ENCODE measurements at places on chromosomes 16 and 17.

DNA sequence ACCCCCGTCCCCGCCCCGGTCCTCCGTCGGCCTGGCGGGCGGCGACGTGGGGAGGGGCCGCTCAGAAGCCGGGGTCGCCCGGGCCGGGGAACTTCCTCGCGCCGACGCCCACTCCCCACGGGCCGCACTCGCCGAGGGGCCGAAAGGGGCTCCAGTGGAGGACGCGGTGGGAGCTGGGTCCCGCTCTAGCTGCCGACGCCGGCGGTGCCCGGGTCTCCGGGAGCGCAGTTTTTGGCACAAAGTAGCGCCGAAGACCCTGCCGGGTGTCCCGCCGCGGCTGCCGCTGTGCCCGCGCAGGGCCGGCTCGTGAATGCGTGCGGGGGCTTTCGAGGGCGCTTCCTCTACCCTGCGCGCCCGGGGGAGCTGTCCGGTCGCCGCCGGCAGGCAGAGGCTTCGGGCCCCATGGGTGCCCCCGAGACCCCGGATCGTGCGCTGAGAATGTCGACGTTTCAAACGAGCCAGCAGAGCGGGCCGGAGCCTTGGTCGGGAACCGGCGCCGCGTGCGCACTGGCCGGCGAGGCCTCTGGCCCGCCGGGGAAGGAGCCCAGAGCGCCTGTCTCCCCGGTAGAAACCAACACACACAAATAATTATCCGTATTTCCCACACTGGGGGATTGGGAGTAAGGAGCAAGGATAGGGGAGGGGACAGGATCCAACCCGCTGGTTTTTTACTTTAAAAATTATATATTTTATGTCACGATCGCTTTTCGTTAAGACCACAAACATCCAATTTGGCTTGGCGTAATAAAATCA, 46.6 kb upstream of the SLC38A10 start:
- no peak for DNase-seq

GRCh38 chr16:2009791-2010510, at the start of gene ZNF598:
ZNF598 (minus strand) TSS chr16:2009821.
- no peak for DNase-seq

DNA sequence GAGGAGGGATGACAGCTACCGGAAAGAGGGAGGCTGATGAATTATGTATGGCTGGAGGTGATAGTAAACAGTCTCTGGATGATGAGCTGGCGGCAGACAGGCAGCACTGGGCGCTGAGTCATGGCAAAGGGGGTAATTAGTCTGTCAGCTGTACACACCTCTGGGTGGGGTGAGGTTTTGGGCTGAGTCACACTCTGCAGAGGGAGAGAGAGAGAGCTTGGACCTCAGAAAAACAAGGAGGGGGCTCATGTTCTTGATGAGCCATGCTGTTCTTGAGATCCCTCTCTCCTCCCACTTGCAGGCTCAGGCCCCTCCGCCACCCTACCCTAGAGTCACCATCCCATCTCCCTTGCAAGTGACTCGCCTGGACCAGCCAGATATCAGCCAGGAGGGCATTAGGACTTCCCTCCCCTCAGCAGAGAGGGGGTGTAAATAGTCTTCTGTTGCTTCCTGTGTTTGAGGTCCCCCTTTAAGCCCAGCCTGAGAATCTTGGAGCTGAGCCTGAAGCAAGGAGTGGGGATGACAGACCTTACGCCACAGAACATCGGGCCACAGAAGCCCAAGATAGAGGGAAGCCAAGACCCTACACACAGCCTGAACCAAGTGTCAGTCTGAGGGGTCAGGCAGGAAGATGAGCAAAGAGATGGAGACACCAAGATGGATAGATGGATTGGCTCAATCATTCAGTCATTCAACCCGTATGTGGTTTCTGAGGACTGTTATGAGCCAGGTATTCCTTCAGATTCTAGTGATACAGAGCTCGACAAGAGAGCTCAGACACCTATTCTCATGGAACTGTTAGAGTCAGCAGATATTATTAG, 383.2 kb upstream of the CCL2 start:
- DNase-seq, result no peak

DNA sequence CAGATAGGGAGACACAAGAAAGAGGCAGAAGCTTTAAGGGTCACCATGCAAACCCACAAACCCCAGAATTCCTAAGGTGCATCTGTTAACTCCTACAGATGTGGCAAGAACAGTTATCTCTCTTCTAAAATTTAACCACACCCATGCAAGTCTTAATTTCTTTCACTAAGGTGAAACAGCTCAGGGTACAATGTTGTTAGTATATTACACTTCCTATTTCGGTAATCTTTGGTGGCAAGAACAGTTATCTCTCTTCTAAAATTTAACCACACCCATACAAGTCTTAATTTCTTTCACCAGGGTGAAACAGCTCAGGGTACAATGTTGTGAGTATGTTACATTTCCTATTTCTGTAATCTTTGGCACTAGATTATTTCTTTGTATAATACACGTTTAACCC, 6.6 kb downstream of the CCL23 start:
- DNase-seq, result no peak

- no peak for DNase-seq
Observed at GRCh38 chr17:38728290-38728831, 1.8 kb upstream of the CISD3 start.

GRCh38 chr17:38559051-38559879, 46.5 kb downstream of the SRCIN1 start:
- no peak for DNase-seq

- no peak for DNase-seq
Observed at GRCh38 chr17:67335245-67335835, 31.0 kb downstream of the PSMD12 start.

DNA sequence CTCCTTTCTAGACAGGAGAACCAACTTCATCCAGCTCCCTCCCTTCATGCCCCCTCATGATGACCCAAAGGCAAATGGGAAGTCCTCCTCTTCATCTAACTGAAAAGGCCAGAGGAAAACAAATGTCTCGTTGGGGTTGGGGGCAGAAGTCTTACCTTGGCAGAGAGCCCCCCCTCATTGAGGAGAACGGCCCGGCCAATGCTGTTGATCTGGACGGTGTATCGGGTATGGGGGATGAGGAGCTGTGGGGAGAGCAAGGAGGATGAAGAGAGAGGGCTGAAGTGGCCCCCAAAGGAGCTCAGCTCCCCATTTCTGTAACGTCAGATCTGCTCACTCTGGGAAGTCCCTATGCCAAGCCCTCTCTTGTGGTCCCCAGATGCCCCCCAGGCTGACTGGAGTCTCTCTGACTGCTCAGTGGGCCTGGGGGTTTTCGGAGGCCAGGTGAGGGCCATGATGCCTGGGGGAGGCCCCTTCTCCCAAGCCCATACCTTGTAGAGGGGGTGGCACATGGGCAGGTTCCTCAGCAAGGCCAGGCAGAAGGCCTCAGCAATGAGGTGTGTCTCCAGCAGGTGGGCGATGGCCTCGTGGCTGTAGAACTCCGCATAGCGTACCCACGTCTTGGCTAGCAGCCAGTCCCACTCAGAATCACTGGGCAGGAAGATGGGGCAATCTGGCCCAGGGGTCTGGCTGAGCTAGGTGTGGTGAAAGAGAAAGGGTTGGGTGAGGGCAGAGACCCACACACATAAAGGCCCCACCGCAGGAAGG, 10.8 kb downstream of the ALOX12B start:
- no peak for DNase-seq

- no peak for DNase-seq
Observed at GRCh38 chr16:825341-826061, 25.0 kb upstream of the GNG13 start.

DNA sequence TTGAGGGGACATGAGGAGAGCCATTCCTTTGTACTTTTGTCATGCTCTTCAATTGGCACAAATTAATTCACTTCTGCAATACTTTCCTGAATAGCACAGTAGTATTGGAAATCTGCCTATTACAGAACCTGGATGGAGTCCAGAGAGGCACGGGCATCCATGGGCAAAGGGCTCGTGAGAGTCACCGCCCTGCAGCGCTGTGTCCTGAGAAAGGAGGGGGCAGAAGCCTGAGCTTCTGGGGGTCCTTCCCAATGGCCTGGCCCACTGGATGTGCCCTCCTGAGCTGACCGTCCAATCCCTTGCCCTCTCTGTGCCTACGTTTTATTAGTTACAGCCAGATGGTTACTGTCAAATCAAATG, 3.5 kb downstream of the G6PC1 start:
- DNase-seq, result no peak

GRCh38 chr16:1073566-1074378, 1.2 kb downstream of the SSTR5 start:
- DNase-seq, result no peak

DNA sequence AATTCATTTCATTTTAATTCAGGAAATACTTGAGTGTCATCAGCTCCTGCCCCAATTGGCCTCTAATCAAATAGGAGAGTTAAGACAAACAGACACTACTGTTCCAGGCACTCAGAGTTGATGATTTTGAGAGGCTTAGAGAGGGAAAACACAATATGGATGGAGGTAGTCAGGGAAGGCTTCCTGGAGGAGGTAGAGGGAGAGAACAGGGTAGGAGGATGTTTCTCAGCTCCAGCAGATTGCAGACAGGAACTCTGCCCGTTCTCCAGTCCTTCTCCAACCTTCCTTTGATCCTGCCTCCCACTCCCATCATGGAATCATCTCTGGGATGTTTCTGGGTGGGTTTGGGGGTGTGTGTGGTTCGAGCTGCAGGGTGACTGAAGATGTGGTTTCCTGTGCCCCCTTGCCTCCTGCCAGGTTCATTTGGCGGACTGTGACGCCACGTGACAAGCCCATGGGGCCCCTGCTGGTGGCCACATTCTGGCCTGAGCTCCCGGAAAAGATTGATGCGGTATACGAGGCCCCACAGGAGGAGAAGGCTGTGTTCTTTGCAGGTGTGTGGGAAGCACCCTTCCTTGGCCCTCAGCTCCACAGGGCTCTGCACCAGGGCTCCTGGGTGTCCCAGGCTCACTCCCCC, 12.2 kb upstream of the LPCAT2 start:
- no peak for DNase-seq

DNA sequence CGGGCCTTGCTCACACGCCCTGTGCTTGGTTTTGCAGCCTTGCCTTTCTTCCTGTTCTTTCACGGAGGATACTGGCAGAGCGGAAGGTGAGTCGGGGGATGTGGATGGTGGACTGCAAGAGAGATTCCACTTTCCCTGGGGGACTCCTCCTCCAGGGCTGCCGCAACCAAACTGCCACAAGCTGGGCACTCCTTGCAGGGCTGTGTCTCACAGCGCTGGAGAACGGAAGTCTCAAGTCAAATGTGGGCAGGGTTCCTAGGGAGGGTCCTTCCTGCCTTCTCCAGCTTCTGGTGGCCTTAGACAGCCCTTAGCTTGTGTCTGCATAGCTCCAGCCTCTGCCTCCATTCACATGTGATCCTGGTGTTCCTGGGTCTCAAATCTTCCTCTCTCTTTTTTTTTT, 11.4 kb upstream of the BIRC5 start:
- no peak for DNase-seq

GRCh38 chr17:44279666-44280391, 11.9 kb upstream of the SLC4A1 start:
- peak; percentile 35 for DNase-seq

GRCh38 chr17:82160075-82160474, 52.6 kb downstream of the CCDC57 start:
- DNase-seq, result no peak

GRCh38 chr16:17724242-17724898, 253.6 kb upstream of the XYLT1 start:
- DNase-seq, result no peak

DNA sequence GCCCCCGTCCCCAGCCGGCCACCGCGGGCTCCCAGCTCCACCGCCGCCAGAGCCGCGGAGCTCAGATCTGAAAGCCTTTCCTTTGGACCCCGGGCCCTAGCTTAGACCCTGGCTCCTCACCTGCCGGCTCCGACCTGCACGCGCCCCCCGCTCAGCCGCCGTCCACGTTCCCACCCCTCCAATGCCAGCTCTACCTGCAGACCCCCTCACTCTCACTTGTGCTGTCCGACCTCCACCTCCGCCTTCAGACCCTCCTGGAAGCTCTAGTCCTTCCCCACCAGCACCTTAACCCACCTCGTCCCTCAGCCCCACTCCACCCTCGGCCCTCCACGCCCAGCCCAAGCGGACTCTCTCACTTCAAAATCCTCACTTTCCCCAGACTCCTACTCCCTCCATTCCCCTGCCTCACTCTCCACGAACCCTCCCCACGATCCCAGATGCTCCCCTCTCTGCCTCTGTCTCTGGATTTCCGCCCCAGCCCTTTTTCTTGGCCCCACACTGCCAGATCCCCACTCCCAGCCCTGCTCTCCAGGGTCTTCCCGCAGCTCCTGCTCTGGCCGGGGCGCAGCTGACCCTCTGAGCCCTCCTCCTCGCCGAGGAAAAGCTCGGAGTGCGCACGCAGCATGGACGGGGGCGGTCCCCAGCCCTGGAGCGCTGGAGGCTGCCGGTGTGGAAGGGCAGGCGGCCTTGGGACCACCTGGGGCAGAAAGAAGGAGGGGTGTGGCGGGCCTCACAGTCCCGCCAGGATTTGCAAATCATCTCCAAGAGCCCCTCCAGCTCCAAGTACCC, at the start of gene TMEM114:
Gene TMEM114 (minus strand): TSS at position 612 of the 789 bp plus-strand sequence. CDS start 673 bp downstream, outside the sequence.
- DNase-seq, result no peak

DNA sequence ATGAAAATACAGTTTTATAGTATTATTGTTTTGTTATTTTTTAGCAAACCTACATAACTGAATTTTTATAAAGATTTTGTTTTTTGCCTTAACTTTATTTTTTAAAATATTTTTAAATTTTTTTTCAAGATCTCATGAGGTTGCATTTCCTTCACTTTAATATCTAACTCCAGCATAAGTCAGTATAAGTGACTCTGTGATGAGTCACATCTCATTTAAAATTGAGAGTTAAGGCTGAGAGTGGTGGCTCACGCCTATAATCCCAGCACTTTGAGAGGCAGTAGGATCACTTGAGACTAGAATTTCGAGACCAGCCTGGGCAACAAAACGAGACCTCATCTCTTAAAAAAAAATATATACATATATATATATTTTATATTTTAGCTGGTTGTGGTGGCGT, 44.0 kb downstream of the NLK start:
- DNase-seq, result no peak

- DNase-seq, result no peak
Observed at GRCh38 chr17:58156839-58157803, 8.9 kb downstream of the OR4D1 start.

DNA sequence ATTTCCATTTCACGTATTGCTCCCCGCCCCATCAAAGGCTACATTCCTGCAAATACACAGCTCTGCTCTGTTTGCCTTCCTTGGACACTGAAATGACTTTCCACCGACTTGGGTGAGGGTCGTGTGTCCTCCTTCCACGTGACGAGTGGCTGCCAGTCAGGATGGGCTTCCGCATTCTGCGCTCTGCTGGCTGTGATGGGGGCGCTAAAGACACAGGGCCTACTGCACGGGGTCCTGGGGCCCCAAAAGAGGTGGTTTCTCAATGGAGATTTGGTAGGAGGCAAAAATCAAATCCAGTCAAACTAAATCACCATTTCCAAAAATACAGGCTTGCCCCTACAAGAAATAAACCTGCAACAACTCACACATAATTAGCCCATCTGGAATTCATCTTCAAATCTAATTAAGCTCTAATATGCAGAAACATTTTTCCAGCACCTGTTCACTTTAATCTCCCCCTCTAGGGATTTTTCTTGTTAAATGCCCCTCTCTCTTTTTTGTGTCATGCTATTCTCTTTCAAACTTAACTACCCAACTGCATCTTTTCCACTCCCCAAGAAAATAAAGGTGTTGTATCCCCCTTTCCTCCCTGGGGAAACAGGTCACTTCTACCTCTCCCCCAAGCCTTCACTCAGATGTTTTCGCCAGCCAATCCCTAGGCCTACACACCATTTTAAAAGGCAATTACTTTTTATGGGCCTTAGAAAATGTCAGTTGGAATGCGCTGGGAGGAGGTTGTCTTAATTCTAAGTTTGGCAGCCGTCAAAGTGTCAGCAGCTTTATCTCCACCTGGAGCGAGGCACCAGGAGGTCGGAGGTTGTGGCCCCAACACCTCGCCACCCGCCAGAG, 21.9 kb upstream of the FAAP100 start:
- no peak for DNase-seq

Data from right renal cortex interstitium (tissue), 3 donors.